Central memory CD4-positive, alpha-beta T cell (primary cell): ENCODE measurements at places on chromosomes 2 and 18.
A peak's percentile ranks its signal among the peaks of the same experiment; 100 is the strongest.

DNA sequence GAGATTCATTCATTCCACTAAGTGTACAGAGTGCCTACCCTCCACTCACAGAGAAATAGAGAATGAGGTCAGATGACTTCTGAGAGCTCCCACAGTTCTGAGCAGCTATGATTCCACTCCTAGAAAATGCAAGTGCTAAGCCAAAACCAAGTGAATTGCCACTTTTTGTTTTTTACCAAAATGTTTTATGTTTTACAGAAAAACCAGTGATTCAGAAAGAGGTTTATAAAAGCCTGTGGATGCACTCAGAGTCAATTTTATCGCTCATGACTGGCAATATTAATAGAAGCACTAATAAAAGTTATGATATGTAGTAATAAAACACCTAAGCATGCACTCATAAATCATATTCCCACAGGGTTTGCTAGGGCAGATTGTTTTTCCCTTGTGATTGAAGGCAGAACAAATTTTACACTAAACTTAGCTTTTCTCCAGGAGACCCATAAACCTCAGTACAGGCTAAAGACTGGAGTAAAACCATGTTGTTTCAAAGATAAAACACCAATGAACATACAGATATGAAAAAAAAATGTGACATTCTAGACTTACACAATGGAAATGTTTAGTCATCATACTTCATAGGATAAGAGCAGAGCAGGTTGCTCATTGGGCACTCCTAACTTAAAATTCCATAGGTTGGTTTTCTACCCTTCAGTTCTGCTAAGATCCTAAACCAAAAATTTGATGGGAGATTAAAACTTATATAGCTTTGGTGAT is 67.5 kb downstream of the PDK1 start:
- DNase-seq: no peak

DNA sequence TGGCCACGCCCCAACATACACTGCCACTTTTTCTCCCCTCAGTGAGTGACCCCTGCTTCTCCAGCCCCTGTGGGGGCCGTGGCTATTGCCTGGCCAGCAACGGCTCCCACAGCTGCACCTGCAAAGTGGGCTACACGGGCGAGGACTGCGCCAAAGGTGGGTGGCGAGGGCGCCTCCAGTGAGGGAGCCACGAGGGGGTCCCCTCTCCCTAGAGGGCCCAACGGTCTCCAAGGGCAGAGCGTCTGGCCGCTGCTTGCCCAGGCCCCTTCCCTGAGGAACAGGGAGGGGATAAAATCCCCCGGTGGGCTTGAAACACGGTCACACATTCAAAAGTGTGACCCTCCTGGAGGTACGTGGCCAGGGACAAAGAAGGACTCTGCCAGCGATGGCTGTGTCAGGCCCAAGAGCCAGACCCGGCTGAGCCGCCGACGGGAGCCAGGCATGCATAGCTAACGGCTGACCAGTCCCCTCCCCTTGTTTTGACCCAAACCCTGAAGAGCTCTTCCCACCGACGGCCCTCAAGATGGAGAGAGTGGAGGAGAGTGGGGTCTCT is 37.2 kb downstream of the MTERF4 start:
- no peak for DNase-seq

GRCh38 chr18:474416-474815 is 26.1 kb downstream of the COLEC12 start:
- no peak for DNase-seq

- no peak for DNase-seq
Observed at GRCh38 chr2:128497461-128497860, 178.8 kb upstream of the HS6ST1 start.

GRCh38 chr18:13067124-13067523 is 76.0 kb downstream of the CEP192 start:
- DNase-seq: no peak

DNA sequence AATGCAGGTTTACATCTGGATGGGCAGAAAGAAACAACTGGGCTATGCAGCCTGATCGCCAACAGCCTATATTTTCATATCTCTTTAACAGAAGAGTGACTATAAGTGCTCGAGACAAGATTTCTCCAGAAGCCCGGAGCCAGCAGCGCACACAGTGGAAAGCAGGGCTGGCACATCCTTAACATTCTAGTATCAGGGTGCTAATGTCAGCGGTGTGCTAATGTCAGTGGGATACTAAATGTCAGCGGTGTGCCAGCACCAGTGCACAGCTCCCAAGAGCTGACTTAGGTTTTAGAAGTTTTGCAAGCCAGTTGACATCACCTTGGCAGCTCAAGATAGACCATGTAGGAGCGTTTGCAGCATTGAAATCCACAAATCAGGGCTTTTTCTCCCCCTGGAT is 8.3 kb downstream of the BMP10 start:
- no peak for DNase-seq

- no peak for DNase-seq
Observed at GRCh38 chr2:160606341-160606740, 112.7 kb upstream of the RBMS1 start.

DNA sequence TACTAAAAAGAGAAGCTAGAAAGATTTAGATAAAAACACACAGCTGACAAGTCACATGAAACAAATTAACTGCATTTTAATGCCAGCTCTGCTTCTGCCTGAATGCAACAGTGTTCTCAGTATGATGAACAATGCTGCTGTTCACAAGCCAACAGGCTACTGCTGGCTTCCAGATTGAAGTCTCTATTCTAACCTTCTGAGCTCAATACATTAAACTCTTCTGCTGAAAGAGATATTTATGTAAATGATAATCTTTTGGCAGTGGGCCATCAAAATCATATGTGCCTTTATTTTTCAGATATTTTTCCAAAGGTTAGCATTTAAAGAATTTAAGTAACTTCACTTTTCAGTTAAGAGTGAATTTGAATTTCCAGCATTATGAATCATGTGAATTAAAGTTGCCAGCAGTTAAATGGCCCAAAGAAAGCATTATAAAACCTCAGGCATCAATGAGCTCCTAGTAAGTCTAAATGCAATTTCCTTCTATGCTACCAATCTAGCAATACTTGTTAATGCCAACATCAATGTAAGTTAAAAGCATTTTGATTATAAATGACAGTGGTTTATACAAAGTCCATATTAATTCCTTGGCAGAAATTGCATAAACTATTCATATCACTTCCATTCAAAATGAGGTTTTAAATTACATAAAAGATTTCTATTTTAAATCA is 72.4 kb downstream of the ID2 start:
- DNase-seq: no peak

DNA sequence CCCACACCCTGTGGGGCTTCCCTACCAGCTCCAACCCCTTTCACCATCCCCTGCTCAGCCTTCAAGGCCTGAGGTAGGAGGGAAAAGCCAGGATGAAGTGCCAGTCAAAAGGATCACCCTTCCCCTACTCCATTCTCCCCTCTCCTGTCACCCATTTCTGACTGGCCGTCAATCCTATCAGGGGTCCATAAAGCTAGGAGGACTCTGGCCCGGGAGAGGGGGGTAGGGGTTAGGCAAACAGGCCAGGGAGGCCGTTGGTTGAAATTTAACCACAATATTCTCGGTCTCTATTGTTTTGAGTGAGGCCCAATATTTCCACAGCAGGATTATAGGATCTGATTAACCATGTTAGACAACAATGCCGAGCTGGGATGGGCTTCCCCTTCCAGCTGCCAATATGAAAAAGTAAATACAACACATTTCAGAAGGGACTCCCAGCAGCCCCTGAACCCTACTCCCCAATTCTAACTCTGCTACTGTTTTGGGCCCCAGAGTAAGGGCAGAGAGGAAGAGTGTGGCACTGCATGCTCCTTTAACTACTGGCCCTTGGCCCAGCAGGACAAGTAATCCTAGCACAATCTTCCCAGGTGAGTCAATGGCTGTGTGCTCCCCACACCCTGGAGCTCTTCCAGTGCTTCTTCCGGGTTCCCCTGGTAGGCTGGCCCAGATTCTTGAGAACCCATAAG is 10.6 kb upstream of the IHH start:
- no peak for DNase-seq

DNA sequence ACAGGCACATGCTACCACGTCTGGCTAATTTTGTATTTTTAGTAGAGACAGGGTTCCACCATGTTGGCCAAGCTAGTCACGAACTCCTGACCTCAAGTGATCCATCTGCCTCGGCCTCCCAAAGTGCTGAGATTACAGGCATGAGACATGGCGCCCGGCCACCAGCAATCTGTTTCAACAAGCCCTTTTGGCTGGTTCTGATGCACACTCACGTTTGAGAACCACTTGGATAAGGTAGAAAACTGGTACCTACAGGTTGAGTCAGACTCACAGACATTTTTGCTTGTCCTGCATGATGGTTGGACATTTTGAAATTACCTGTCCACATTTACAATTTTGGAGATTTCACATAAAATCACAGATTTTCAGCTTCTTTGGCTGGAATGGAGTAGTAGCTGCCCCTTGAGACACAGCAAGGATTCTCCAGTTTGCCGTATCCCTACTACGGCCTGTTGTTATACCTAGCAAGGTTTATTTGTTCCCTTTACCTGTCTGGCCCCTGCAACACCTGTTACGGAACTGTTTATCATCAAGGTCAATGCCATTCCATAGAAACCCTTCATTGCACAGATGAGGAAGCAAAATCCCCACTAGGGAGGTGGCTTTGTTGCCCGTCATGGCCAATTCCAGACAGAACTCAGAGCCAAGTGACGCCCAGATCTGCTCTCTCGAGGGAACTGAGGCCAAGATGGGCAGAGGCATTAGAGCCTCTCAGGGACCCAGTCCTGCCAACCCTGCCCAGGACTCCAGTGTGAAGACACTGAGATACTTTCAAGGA is 31.4 kb upstream of the IGFBP2 start:
- no peak for DNase-seq

- DNase-seq: no peak
Observed at GRCh38 chr18:12816451-12816850, 67.6 kb downstream of the PTPN2 start.

DNA sequence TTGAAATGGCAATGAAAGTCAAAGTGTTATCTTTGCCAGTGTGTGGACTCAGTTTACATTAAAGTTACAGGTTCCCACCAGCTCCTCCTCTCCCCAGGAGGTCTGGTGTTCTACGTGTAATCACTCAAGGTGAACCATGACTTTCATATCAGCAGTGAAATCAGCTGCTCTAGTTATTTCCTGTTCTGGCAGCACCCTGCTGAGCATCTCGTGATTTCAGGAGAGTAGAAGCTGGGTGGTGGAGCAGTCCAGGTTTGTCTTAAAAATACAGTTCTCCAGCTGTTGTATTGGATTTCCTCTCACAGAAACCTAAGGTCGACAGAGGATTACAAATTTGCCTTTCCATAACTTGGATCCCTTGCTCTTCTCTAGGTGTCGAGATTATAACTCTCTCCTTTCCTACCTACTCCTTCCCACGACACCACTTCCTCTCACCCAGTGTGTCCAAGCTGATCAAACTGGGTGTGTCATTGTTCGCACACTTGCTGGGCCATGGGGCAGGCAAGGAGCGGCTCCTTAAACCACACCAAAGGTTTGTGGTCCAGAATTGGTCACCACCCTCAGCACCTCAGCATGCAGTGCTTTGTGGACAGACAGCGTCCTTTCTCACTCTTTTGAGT is 13.0 kb upstream of the ARHGAP25 start:
- DNase-seq: peak; percentile 70

DNA sequence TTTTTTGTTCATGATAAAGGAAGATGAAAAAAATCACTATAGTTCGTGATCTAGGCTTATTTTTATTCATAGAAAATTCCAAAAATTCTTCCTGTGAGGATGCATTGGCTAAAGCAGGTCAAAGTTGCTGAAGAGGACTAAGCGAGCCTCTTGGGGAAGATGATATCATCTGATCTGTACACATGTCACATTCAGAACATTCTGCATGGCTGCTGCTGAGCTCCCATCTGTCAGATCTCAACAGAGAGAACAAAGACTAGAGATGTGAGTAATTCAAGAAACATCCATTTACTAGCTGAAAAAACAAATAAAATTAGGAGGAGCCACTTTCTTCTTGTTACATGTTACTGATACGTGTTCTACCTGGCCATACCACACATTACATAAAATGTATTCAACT is 518.6 kb upstream of the FSIP2 start:
- DNase-seq: no peak

- no peak for DNase-seq
Observed at GRCh38 chr2:36362291-36362690, 6.7 kb downstream of the CRIM1 start.

- DNase-seq: no peak
Observed at GRCh38 chr2:159476329-159476728, 140.0 kb downstream of the BAZ2B start.

DNA sequence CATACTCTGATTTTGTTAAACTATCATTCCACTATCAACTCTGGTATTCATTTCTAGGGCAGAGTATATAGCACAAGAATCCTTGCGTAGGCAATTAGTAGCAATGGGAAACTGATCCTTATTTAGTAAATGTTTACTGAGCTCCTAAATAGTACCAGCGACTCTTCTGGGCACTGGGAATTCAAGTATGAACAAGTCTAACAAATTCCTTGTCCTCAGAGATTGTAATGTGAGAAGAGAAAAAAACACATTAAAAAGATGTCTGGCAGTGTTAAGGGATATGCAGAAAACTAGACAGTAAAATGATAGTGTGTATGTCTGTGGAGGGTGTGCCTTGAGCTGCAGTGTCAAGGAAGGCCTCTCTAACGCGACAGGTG is 721 bp downstream of the METTL5 start:
- DNase-seq: no peak

DNA sequence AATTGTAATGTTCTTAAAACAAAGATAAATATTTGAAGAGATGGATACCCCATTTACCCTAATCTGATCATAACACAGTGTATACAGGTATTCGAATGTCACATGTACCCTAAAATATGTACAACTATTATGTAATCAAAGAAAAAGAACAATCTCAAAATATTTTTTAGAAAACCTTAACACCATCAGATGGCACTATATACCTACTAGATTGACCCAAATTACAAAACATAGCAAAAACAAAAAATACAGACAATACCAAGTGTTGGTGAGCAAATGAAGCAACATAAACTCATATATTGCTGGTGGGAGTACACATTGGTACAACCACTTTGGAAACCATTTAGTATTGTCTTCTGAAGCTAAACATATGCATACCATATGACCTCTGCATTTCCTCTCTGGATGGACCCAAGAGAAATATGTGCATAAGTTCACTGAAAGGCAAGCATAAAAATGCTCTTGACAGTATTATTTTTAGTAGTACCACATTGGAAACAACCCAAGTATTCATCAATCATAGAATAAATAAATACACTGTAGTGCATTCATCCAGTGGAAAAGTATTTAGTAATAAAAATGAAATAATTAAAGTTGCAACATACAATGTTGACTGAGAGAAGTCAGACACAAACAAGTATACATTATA is 55.8 kb downstream of the GDF7 start:
- DNase-seq: no peak
